ENCODE measurements at places on chromosomes 5 and 9.
A peak's percentile ranks its signal among the peaks of the same experiment; 100 is the strongest.

DNA sequence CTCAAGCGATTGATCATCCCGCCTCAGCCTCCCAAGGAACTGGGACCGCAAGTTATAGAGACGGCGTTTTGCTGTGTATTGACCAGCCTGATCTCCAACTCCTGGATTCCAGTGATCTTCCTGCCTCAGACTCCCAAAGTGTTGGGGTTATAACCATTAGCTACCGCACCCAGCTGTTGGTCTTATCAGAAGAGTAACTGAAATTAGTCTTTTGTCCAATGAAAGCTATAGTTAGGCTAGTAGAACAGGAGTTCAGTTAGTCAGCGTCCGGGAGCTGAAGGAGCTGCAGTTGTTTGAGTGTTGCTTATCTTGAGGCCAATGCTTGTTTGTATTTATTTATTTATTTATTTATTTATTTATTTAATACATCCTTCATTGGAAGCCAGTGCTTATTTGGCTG, 3.2 kb upstream of the MIGA2 start:
- DNase-seq: no peak

GRCh38 chr9:131776036-131776435, 36.2 kb upstream of the RAPGEF1 start:
- DNase-seq: no peak

- no peak for DNase-seq
Measured at GRCh38 chr9:132888151-132888550, 9.5 kb downstream of the SPACA9 start.

GRCh38 chr5:95508550-95508949, 46.2 kb downstream of the SKIC3 start:
- no peak for DNase-seq

DNA sequence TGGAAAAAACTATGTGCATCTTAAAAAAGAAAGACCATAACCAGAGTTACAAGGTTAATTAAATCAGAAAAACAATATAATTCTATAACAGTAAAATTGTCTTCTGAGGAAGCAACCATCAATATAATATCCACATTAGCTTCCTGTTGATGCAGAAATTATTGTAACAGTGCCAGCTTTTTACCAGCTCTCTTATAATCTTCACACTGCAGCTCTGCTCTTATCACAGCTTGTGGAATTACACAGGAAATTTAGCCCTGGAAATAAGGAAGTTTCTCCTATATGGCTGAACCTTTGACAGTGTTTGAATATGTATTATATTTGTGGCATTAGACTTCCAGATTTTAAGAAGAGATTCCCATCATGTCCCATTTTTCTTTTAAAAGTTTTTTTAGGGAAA, 49.1 kb upstream of the TEK start:
- no peak for DNase-seq

DNA sequence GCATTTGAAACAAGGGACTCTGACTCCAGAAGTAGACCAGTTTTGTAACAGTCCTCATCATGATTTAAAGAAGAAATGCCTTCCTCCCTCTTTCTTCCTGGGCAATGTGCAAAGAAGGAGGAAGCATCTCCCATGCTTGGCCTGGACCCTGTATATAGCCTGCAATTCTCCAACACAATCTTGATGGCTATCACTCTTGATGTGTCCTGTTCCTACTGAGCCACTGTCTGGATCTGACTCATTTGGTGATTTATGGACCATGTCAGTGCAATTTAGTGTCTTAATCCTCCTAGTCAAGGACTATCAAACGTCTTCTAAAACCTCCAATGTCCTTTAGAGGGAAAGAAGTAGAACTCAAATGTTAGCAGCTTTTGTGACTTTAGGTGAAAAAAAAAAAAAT, 697.3 kb downstream of the TLR4 start:
- DNase-seq: no peak

DNA sequence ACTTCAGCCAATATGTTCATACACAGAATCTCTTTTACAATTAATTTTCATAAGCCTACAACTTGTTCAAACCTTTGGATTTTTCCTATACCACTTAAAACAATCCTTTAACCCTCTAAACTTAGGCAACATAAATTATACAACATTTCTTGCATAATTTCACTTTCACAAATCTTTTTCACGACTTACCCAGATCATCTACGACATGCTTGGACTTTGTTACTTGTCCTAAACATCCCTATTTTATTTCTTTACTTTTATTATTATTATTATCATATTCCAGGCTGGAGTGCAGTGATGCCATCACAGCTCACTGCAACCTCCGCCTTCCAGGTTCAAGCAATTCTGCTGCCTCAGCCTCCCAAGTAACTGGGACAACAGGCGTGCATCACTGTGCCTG, 68.0 kb downstream of the CACNA1B start:
- no peak for DNase-seq

- no peak for DNase-seq
Measured at GRCh38 chr5:18720002-18720401, 1085.7 kb downstream of the TAF11L14 start.

DNA sequence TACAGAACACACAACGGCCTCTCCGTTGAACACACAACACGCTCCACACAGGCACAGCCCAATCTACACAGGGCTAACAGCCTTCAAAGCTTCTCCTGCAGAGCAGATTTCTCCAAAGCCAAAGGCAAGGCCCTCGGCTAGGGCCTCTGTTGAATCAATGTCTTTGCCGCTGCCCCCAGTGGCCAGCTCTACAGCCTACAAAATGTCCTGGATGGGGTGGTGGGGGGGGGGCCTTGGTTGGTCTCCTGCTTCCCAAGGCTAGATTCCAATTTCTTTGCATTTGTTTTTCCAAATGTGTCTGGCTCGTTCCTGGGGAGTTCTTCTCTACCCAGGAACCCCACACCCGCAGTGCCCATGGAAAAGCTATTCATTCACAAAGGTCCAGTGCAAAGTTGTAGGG, 167.2 kb downstream of the PAX5 start:
- DNase-seq: no peak

- peak; percentile 53 for DNase-seq
Measured at GRCh38 chr9:136629879-136630661, 32.6 kb upstream of the EGFL7 start.

DNA sequence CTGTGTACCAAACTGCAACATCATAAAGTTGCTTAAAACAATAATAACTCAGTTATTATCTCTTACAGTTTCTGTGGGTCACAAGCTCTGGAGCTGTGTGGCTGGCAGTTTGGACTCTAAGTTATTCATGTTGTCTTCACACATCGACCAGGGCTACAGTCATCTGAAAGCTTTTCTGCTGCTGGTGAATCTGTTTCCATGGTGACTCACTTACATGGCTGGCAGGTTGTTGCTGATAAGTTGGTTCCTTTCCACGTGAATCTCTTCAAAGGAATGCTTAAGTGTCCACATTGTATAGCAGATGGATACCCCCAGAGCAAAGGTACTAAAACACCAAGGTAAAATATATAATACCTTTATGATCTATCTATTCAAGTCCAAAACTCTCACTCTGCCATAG, 44.8 kb upstream of the CYLC2 start:
- no peak for DNase-seq

DNA sequence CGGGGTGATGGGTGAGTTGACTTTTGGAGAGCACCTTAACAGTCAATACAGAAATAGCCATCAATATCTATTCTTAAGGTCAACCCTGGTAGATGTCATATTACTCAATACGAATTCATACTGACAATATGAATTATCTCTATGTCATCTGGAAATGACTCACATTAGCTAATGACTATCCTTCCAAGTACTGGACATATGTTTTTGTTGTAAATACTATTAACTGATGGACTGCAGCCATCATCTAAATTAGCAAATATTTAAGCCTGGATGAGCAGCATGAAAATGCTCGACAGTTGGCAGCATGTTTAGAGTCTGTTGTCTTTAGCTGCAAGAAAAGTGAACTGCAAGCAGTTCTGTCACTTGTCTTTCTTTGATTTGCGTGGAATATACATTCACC, 19.6 kb upstream of the ISOC1 start:
- DNase-seq: no peak

DNA sequence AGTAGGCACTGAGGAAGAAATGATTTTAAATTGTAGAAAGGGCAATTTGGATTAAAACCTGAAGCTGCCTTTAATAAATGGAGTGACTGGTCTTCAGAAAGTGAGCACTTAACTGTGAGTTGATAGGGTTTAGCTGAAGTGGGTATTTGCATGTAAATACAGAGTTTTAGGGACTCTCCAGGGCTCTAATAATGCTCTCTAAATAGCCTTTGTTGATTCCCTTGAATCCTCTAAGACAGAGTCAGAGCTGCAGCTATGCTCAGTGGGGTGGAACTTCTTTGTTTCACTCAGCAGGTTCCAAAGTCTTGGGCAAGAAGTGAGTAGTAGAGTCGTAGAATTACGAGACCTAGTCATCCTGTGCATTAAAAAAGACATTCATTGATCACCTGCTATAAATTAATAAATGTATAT, 21.4 kb downstream of the GLRA1 start:
- DNase-seq: no peak

- no peak for DNase-seq
Measured at GRCh38 chr5:32419791-32420190, 24.7 kb downstream of the ZFR start.

GRCh38 chr9:131530920-131531832, at the start of gene UCK1:
TSS of gene UCK1 (minus strand) at chr9:131531263. CDS start at chr9:131531174, 89 bp downstream.
- peak; percentile 86 for DNase-seq

GRCh38 chr9:115524453-115525059, 406.6 kb upstream of the TNC start:
- DNase-seq: peak; percentile 2

DNA sequence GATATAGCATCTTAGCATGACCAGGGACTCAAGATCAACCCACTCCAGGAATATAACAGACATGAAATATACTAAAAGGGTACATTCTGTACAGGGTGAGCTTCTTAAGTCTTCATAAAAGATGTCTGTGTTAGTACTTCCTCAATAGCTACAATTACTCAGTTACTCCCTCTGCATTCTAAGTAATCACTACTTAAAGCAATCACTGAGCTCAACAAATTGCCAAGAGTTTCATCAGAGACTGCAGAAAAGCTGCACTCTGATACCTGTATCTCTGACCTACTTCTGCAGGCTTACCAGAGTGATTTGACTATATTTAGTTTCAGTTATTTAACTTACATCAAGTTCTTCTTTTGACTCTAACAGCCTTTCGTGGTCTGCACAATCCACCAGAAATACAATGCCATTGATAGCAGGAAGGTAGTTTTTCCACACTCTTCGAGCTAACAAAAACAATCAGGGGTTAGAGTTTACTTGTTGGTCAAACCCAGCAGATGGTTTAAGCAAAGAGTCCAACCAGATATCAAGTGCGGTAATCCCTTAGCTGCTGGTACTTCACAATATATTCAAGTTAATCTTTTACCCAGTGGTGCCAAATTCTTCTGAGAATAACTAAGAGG, 23.3 kb downstream of the SAR1B start:
- no peak for DNase-seq

DNA sequence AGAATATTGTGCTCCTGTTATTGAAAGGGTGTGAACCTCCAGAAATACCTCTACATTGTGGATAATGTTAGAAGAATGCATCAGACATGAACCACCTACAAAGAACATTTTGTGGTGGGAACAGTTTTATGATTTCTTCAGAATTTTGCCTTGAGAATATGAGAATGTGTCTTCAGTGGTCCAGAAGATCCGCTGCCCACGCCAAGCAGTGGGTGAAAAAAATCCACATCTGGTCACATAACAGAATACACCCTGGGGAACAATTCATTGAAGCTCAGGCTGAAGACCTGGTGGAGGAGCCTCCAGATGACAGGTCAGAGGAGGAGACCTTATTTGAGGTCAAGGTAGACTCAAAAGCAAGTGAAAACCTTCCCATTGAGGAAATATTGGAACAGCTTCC, 69.1 kb downstream of the DEPDC1B start:
- no peak for DNase-seq

GRCh38 chr5:151058891-151059489, 21.8 kb downstream of the TNIP1 start:
- DNase-seq: no peak

DNA sequence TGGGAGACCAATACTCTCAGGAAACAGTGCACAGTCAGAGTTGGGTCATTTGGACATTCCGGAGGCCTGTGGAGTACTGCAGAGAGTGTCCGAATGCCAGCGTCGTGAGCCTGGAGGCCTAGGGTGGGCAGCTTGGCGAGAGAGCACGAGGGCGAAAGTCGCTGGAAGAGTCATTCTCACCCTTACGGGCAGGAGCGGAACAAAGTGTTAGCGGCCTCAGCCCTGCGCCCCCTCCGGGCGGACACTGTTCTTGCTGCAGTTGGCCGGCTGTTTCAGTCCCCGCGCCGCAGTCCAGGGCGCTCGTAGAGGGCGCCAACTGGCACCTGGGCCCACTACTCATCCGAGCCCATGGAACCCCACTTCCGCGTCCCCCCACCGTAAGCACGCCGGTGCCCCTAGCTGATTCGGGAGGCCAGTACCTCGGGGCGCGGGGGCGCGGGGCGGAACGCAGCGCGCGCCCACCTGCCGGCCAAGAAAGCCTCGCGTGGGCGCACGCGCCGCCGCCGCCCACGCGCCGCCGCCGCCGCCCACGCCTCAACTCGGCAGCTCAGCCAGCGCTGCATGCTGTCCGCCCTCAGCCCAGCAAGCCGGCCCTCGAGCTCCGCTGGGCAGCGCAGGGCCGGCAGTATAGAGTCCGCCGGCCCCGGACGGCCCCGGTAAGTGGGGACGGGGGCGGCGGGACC, 99.7 kb upstream of the CCL21 start:
- no peak for DNase-seq

DNA sequence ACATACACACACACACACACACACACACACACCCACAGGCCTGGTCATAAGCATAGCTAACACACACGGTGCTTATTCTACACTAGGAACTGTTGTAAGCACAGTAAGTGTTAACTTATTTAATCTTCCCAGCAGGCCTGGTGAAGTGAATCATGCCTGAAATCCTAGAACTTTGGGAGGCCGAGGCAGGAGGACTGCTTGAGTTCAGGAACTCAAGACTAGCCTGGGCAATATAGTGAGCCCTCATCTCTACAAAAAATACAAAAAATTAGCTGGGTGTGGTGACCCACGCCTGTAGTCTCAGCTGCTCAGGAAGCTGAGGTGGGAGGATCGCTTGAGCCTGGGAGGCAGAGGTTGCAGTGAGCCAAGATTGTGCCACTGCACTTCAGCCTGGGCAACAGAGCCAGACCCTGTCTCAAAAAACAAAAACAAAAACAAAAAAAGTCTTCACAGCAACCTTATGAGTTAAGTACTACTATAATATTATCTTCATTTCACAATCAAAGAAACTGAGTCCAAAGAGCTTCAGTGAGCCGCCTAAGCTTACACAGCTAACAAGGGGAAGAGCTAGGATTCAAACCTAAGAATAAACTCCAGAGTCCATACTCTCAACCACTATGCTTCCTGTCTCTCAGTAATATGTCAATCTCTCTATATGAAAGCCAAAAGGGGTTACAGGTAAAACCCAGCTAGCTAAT, 2.3 kb downstream of the MEGF9 start:
- DNase-seq: no peak

- no peak for DNase-seq
Measured at GRCh38 chr9:36894695-36895310, 139.3 kb downstream of the PAX5 start.

GRCh38 chr5:142222225-142222865, 102.5 kb downstream of the SPRY4 start:
- no peak for DNase-seq

All from CD4-positive, alpha-beta T cell treated with Interleukin-6 at 100 ng/mL for 8 hours (primary cell).